Left lung (tissue), 14 donors: ENCODE measurements at places on chromosomes 7 and 10.

GRCh38 chr10:25036381-25036780 lies 20.0 kb downstream of the THNSL1 start:
- H3K27ac ChIP-seq = no peak overlapping the region
- no peaks in the 10 kb centered on the region for H3K27me3 ChIP-seq
- no peak for DNase-seq

- no peak for DNase-seq
- H3K4me1 ChIP-seq = peaks cover 16% of the 10 kb centered on the region
- no peak overlapping the region for H3K4me3 ChIP-seq
- no peak overlapping the region for H3K27ac ChIP-seq
Measured at GRCh38 chr10:127148066-127148932, 48.1 kb downstream of the INSYN2A start.

GRCh38 chr7:150322833-150323681 lies at the start of the genes ACTR3C and LRRC61:
TSS of gene ACTR3C (minus strand) at chr7:150323545. CDS start at chr7:150295296, 28,249 bp downstream.
TSS of gene LRRC61 (plus strand) at chr7:150323355. CDS start at chr7:150336862, 13,507 bp downstream.
- no peaks in the 10 kb centered on the region for H3K27me3 ChIP-seq
- peaks cover 12% of the 10 kb centered on the region for H3K36me3 ChIP-seq
- H3K4me3 ChIP-seq = peak within 1 kb of the TSS; percentile 57
- H3K4me1 ChIP-seq = peaks cover 27% of the 10 kb centered on the region
- H3K27ac ChIP-seq = peak within 1 kb of the TSS; percentile 94

GRCh38 chr10:62993121-62993520 lies 140.0 kb upstream of the NRBF2 start:
- H3K36me3 ChIP-seq = no peaks in the 10 kb centered on the region
- H3K4me3 ChIP-seq = no peak overlapping the region
- H3K4me1 ChIP-seq = no peaks in the 10 kb centered on the region
- DNase-seq = no peak
- peaks cover under 1% of the 10 kb centered on the region for H3K27me3 ChIP-seq

DNA sequence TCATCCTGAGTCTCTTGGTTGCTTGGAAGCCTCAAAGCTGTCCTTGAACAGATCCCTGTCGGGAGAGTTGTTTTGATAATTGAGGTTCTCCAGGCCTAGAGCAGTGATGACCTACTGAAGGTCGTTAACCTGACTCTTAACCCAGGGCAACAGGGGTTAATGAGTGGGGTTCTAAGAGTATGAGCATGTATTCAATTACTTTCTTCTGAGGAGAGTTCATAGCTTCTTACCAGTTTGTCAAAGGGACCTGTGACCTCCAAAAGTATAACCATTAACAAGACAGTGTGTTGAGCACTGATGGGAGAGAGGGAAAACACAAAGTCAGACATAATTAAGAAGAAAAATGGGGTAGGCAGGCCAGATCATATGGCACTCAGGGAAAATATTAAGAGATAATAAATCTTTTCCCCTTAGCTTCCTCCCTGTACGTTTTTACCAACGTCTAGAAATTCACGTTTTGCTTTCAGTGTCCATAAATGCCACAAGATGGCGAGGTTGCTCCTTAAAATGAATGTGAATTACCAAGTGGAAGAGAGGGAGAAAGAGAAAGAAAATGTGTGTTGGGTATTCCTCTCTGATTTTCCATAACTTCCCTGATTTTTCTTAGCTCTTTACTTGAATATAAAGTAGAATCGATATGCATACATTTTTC lies 97.6 kb downstream of the SUGCT start:
- H3K27ac ChIP-seq = no peak overlapping the region
- H3K27me3 ChIP-seq = no peaks in the 10 kb centered on the region
- no peak overlapping the region for H3K4me3 ChIP-seq
- no peak for DNase-seq

GRCh38 chr7:50940621-50941020 lies 157.9 kb upstream of the GRB10 start:
- no peaks in the 10 kb centered on the region for H3K27me3 ChIP-seq
- H3K4me1 ChIP-seq = no peaks in the 10 kb centered on the region

DNA sequence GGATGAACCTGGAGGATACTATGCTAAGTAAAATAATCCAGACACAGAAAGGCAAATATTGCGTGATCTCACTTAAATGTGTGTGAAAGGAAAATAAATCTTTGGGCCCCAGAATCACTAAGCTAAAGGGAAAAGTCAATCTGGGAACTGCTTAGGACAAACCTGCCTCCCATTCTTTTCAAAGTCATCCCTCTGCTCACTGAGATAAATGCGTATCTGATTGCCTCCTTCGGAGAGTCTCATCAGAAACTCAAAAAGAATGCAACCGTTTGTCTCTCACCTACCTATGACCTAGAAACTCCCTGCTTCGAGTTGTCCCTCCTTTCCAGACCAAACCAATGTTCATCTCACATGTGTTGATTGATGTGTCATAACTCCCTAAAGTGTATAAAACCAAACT lies 40.1 kb upstream of the LAMB4 start:
- no peak overlapping the region for H3K4me3 ChIP-seq
- H3K27me3 ChIP-seq = no peaks in the 10 kb centered on the region
- DNase-seq = no peak
- no peaks in the 10 kb centered on the region for H3K4me1 ChIP-seq
- H3K36me3 ChIP-seq = no peaks in the 10 kb centered on the region

DNA sequence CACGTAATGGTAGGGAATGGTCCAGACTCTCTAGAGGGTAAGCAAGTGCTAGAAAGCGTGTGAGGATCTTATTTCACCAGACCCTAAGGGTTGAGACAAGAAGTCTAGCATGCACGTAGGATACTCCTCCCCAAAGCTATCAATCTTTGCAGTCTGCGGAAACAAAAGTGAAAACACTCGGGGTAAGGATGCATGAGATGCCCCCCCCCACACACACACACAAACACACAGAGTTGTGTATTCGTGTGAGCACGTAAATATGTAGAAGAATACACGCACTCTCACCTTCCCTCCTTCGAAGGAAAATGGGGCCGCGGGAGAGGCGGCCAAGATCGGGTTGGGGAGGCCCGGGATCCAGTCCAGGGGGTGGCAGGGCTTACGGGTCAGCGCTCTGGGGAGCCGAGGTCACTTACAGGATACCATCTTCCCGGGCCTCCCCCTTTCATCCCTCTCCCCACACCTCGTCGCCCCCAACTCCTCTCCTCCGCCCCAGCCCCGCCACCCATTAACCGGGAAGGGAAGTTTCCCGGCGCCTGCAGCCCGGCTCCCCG lies 455 bp downstream of the CUL2 start:
- no peaks in the 10 kb centered on the region for H3K36me3 ChIP-seq
- DNase-seq = no peak
- peak overlapping the region; percentile 94 for H3K27ac ChIP-seq
- H3K4me1 ChIP-seq = peaks cover 45% of the 10 kb centered on the region

DNA sequence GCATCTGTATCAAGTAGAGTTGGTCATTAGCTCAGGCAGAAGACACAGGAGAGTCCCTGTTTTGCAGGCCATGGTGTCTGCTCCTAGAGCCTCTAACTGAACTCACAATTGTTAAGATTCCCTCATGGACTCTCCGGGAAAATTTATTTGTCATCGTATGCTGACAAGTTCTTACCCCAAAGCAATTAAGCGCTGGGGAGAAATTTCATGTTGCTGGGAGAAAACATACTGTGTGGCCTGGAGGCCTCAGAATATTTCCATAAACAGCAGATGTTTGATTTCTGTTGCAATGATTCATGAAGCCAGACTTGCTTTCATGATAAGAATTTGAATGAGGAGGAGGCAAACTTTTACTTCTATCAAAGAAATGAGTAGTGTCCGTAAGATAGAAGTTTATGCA lies 583.2 kb downstream of the GATA3 start:
- H3K4me1 ChIP-seq = no peaks in the 10 kb centered on the region
- no peak overlapping the region for H3K27ac ChIP-seq
- DNase-seq = peak; percentile 24
- H3K36me3 ChIP-seq = no peaks in the 10 kb centered on the region

- H3K27ac ChIP-seq = no peak overlapping the region
- H3K4me3 ChIP-seq = no peak overlapping the region
- DNase-seq = no peak
- H3K4me1 ChIP-seq = no peaks in the 10 kb centered on the region
Measured at GRCh38 chr10:62561151-62561550, 187.0 kb downstream of the ZNF365 start.

- no peak overlapping the region for H3K4me3 ChIP-seq
- no peaks in the 10 kb centered on the region for H3K27me3 ChIP-seq
- H3K27ac ChIP-seq = no peak overlapping the region
- no peaks in the 10 kb centered on the region for H3K36me3 ChIP-seq
- H3K4me1 ChIP-seq = peaks cover 7% of the 10 kb centered on the region
Measured at GRCh38 chr7:87148332-87148955, 3.8 kb upstream of the DMTF1 start.

GRCh38 chr7:120421151-120421651 lies 148.2 kb downstream of the KCND2 start:
- no peaks in the 10 kb centered on the region for H3K27me3 ChIP-seq
- no peak overlapping the region for H3K4me3 ChIP-seq
- DNase-seq = no peak
- no peaks in the 10 kb centered on the region for H3K36me3 ChIP-seq
- no peaks in the 10 kb centered on the region for H3K4me1 ChIP-seq
- no peak overlapping the region for H3K27ac ChIP-seq

- DNase-seq = no peak
- peaks cover 5% of the 10 kb centered on the region for H3K36me3 ChIP-seq
Measured at GRCh38 chr10:15213461-15213861, 45.0 kb upstream of the NMT2 start.

DNA sequence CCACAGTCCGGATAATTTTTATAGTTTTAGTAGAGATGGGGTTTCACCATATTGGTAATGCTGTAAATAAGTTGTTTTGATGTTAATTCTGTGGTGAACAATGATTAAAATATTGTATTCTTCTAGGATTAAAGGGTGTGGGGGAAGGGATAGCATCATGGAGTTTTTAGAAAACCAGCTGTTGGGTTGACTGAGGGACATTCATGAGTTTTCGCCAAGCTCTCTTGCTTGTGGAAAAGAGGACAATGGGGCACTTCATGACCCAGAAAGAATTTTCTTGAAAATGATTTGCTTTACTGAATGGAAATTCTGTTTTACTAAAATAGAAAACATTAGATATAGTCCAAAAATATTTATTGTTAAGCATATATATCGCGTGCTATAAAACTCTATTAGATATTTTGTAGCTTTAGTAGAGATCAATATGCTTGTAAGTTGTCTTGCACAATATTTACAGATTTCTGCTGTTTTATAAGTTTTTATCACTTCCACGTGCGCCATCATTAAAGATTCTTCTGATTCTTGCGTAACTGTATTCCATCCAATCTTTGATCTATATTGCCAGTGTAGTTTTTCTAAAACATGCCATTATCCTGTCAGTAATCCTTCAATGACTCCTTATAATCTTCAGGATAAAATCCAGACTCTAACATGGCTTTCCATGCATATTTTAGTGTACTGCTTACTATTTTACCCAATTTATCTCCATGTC lies 41.8 kb downstream of the LCOR start:
- no peak overlapping the region for H3K27ac ChIP-seq
- no peak for DNase-seq
- H3K4me1 ChIP-seq = peaks cover 16% of the 10 kb centered on the region
- no peak overlapping the region for H3K4me3 ChIP-seq
- H3K27me3 ChIP-seq = no peaks in the 10 kb centered on the region
- H3K36me3 ChIP-seq = no peaks in the 10 kb centered on the region

GRCh38 chr7:88775838-88776237 lies 16.3 kb downstream of the ZNF804B start:
- H3K27ac ChIP-seq = no peak overlapping the region
- H3K27me3 ChIP-seq = no peaks in the 10 kb centered on the region
- no peak overlapping the region for H3K4me3 ChIP-seq
- H3K36me3 ChIP-seq = no peaks in the 10 kb centered on the region

DNA sequence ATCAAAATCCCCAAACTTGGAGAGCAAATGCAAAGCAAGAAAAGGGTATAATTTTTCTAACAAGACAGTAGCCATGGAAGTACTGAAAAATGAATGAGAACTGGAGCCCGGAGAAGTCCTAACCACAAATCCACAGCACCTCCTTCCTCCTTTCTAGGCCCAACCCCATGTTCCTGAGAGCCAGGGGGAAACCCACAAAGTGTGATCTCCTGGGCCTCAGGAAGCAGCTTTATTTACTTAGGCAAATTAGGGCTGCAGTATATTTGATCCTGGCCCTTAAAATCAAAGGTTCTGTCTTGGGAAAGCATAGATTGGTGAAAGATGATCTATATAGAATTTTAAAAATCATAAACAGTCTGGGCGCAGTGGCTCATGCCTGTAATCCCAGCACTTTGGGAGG lies 103.0 kb downstream of the DOCK4 start:
- H3K36me3 ChIP-seq = no peaks in the 10 kb centered on the region
- DNase-seq = no peak
- no peaks in the 10 kb centered on the region for H3K27me3 ChIP-seq
- no peak overlapping the region for H3K27ac ChIP-seq

GRCh38 chr7:117872561-117873309 lies 506 bp downstream of the CTTNBP2 start:
- H3K4me3 ChIP-seq = peak overlapping the region; percentile 56
- no peak for DNase-seq
- H3K27ac ChIP-seq = peak overlapping the region; percentile 52
- no peaks in the 10 kb centered on the region for H3K36me3 ChIP-seq
- peaks cover 68% of the 10 kb centered on the region for H3K27me3 ChIP-seq

GRCh38 chr7:92276460-92276864 lies 30.7 kb downstream of the ANKIB1 start:
- H3K27ac ChIP-seq = no peak overlapping the region
- DNase-seq = no peak
- H3K27me3 ChIP-seq = no peaks in the 10 kb centered on the region
- H3K4me1 ChIP-seq = no peaks in the 10 kb centered on the region
- H3K36me3 ChIP-seq = no peaks in the 10 kb centered on the region

DNA sequence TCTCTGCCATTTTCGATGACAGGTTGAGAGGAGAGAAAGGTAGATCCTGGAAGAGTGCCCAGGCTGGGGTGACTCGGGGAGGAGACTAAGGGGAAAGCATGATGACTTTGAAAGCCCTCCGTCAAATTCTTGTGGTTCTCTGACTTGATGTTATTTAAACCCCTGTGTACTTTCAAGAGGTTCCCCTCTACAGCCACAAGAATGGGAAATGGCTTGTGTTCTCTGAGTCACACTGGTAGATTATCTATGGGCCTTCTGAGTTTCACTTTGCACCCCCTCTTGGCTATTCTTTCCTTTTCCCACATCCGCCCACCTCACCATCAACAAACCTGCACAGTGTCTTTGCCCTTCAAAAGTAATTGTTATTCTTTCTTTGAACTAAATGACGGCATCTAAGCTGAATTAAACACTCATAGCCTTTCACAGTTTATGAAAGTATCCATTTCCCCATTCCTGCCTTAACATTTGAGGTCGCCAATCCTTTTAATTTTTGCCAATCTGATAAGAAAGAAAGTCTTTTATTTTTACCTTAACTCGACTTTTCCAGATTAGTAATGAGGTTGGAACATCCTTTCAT lies 24.1 kb downstream of the PRF1 start:
- H3K36me3 ChIP-seq = no peaks in the 10 kb centered on the region
- no peak overlapping the region for H3K4me3 ChIP-seq
- H3K4me1 ChIP-seq = peaks cover 33% of the 10 kb centered on the region

GRCh38 chr10:11046776-11047160 lies 29.1 kb downstream of the CELF2 start:
- H3K36me3 ChIP-seq = no peaks in the 10 kb centered on the region
- no peaks in the 10 kb centered on the region for H3K27me3 ChIP-seq
- H3K27ac ChIP-seq = no peak overlapping the region
- H3K4me3 ChIP-seq = no peak overlapping the region
- DNase-seq = no peak

- no peak for DNase-seq
- H3K36me3 ChIP-seq = no peaks in the 10 kb centered on the region
- no peaks in the 10 kb centered on the region for H3K27me3 ChIP-seq
- H3K27ac ChIP-seq = no peak overlapping the region
Measured at GRCh38 chr7:117656806-117657205, 177.0 kb downstream of the CFTR start.
